ENCODE measurements at places on chromosomes 6 and 20. TPM values are rescaled to one million over a fixed set of nuclear protein-coding genes. Genes with fewer than 3 reads are reported as not detected.

- H3K27ac ChIP-seq: no peak overlapping the region
- no peaks in the 10 kb centered on the region for H3K36me3 ChIP-seq
- DNase-seq: no peak
- no peaks in the 10 kb centered on the region for H3K4me1 ChIP-seq
- H3K27me3 ChIP-seq: no peaks in the 10 kb centered on the region
These were observed 37.4 kb upstream of the HCRTR2 start for GRCh38 chr6:55136916-55137315.

DNA sequence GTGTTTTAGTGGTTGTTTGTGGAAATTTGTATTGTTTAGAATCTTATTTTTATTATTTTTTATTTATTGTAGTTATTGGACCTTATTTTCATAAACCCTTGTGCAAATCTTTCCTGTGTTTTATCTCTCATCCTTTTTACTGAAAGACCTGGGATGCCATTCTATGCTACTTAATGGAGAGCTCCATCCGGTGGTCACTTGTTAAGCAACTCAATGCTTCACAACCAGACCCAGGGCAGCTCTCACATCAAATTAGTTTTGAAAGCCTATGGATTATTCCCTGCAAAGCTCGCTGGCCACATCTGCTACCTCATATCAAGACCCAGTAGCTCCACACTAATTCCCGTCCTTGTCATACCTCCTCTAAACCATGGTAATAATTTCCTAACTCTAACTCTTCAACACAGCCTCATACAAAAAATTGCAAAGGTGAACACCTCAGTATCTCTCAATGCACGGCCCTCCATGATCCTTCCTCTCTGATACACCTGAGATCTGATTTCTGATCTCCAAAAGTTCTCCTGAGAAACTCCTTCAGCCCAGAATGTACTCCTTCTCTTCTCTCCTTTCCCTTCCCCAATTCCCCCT lies 296.6 kb upstream of the MANEA start:
- H3K36me3 ChIP-seq: no peaks in the 10 kb centered on the region
- DNase-seq: no peak
- no peaks in the 10 kb centered on the region for H3K27me3 ChIP-seq
- H3K4me3 ChIP-seq: no peak overlapping the region
- no peak overlapping the region for H3K27ac ChIP-seq
- H3K4me1 ChIP-seq: no peaks in the 10 kb centered on the region

- no peak for DNase-seq
- no peak overlapping the region for H3K27ac ChIP-seq
- H3K4me1 ChIP-seq: no peaks in the 10 kb centered on the region
- no peaks in the 10 kb centered on the region for H3K27me3 ChIP-seq
- no peak overlapping the region for H3K4me3 ChIP-seq
These were observed 83.0 kb downstream of the BANF2 start for GRCh38 chr20:17782768-17783167.

DNA sequence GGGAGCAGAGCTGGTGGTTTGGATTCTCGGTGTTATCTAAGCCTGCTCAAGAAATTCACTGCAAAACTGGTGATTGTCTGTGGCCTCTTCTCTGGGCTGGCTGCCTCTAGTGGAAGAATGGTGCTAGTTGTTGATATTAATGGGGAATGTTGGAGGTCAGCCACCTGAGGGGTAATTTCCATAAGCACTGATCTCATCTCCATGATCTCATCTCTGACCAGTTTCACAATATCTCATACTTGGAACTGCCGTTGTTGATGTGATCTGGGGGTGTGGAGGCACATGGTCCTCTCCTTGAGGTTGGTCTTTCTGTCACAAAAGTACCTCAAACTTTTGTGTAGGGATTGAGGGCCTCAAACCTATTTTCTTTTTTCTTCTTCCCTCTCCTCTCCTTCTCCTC lies 102.6 kb downstream of the CD109 start:
- H3K4me1 ChIP-seq: peaks cover 14% of the 10 kb centered on the region
- H3K4me3 ChIP-seq: no peak overlapping the region
- H3K27me3 ChIP-seq: no peaks in the 10 kb centered on the region
- DNase-seq: peak; percentile 86
- peaks cover 3% of the 10 kb centered on the region for H3K36me3 ChIP-seq

DNA sequence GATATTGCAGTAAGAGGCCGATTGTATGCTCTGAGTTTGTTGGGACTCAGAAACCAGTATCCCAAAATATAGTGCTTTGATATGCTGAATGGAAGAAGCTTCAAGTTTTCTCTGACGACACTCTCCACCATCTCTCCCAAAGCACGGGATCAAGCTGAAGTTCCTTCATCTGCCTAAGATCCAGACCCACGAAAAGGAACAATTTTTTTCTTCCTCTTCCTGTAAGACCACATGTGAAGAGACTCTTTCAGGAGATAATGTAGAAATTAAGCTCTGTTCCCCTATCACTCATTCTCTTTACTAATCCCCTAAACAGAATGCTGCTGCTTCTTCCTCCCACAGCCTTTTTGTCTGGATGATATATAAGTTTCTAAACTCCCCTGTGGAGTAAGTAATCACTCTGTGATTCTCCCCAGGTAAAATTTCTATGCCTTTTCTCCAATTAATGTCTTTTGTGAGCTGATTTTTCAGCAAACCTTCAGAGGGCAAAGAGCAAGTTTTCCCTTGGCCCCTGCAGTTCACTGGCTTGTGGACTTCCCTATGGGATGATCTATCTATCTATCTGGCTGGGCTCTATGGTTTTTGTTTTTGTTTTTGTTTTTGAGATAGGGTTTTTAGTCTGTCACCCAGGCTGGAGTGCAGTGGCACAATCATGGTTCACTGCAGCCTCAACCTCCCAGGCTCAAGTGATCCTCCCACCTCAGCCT lies 13.5 kb upstream of the PNRC1 start:
- H3K4me3 ChIP-seq: no peak overlapping the region
- DNase-seq: no peak
- no peaks in the 10 kb centered on the region for H3K4me1 ChIP-seq
- no peak overlapping the region for H3K27ac ChIP-seq
- H3K36me3 ChIP-seq: no peaks in the 10 kb centered on the region

GRCh38 chr6:36947570-36948351 lies 6.8 kb upstream of the PI16 start:
- no peak for DNase-seq
- no peak overlapping the region for H3K4me3 ChIP-seq
- no peak overlapping the region for H3K27ac ChIP-seq
- H3K4me1 ChIP-seq: no peaks in the 10 kb centered on the region

- H3K4me3 ChIP-seq: no peak overlapping the region
- no peaks in the 10 kb centered on the region for H3K4me1 ChIP-seq
- no peak overlapping the region for H3K27ac ChIP-seq
- no peaks in the 10 kb centered on the region for H3K27me3 ChIP-seq
- no peak for DNase-seq
These were observed 65.6 kb upstream of the ARMH2 start for GRCh38 chr6:24864343-24864742.

GRCh38 chr6:107419733-107420132 lies 39.6 kb downstream of the PDSS2 start:
- no peaks in the 10 kb centered on the region for H3K27me3 ChIP-seq
- H3K27ac ChIP-seq: no peak overlapping the region
- no peak for DNase-seq
- no peak overlapping the region for H3K4me3 ChIP-seq

DNA sequence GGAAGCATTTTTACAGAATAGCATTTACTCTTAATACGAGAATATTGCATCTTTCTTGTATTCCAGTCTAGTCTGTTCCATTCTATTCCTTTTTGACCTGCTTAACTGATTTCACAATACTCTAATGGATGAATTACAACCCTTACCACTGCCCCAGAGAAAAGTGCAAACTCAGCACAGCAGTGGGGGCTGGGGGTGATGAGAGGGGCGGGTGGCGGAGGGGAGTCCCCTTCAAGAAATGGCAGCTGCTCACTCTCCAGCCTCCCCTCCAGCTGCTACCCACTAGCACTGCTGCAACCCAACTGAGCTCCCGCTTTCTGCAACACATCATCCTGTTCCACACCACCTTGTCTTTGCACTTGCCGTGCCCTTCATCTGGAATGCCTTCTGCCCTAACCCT lies 30.1 kb downstream of the PIM1 start:
- H3K27ac ChIP-seq: no peak overlapping the region
- no peaks in the 10 kb centered on the region for H3K27me3 ChIP-seq
- no peaks in the 10 kb centered on the region for H3K4me1 ChIP-seq

DNA sequence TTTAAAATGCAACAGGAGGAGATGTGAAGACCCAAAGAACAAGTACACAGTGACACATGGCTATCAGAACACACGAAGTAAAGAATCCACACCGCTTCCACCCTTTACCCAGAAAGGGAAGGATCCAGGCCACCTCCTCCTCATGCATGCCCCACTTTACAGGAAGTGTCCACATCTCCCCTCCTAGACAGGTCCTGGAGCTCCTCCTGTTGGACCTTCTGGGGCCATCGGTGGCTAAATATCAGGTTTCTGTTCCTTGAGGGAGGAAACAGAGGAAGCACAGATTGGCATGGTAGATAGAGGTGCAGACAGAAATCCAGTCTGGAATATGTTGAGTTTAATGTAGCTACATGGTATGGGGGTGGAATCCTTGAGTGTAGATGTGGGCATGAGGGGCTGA lies 10.9 kb downstream of the NINL start:
- no peak overlapping the region for H3K4me3 ChIP-seq
- H3K27me3 ChIP-seq: no peaks in the 10 kb centered on the region

GRCh38 chr20:33082546-33082945 lies 3.1 kb downstream of the BPIFB4 start:
- H3K27me3 ChIP-seq: no peaks in the 10 kb centered on the region
- no peaks in the 10 kb centered on the region for H3K4me1 ChIP-seq
- H3K36me3 ChIP-seq: no peaks in the 10 kb centered on the region

DNA sequence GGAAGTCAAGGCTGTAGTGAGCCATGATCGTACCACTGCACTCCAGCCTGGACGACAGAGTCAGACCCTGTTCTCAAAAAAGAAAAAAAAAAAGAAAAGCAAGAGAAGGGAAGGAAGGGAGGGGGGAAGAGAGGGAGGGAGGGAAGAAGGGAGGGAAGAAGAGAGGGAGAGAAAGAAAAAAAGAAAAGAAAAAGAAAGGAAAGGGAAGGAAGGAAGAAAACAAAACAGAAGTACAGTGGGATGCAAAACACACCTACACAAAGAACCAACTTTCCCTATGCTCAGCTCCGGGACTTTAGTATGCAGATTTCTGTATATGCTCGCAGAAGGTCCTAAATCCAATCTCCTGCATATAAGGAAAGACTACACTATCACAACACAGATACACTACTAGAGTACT lies 2.5 kb upstream of the WTAP start:
- no peak for DNase-seq
- H3K4me1 ChIP-seq: no peaks in the 10 kb centered on the region
- no peaks in the 10 kb centered on the region for H3K36me3 ChIP-seq
- H3K27ac ChIP-seq: no peak overlapping the region
- no peak overlapping the region for H3K4me3 ChIP-seq
- H3K27me3 ChIP-seq: no peaks in the 10 kb centered on the region

GRCh38 chr6:129638055-129638684 lies 71.8 kb downstream of the ARHGAP18 start:
- H3K27ac ChIP-seq: no peak overlapping the region
- no peaks in the 10 kb centered on the region for H3K4me1 ChIP-seq
- no peak overlapping the region for H3K4me3 ChIP-seq
- DNase-seq: no peak
- no peaks in the 10 kb centered on the region for H3K36me3 ChIP-seq

Gene PGK2
- total RNA-seq: not detected

Gene ADAM33
- 132 TPM for total RNA-seq

Gene WFDC12
- not detected for total RNA-seq

Gene ULBP2
- total RNA-seq: not detected

Gene FOXF2
- 37.8 TPM for total RNA-seq

Gene ADTRP
- total RNA-seq: not detected

Gene CDH22
- not detected for total RNA-seq

Gene ECHDC1
- 85.6 TPM for total RNA-seq

Gene LCA5
- 7.2 TPM for total RNA-seq

Gene C6orf15
- not detected for total RNA-seq

Gene C6orf52
- not detected for total RNA-seq

Gene KIF25
- total RNA-seq: not detected

Gene TMEM14B
- 117 TPM for total RNA-seq
